ENCODE measurements at places on chromosomes 6 and 20. TPM values are rescaled to one million over a fixed set of nuclear protein-coding genes. Genes with fewer than 3 reads are reported as not detected.

The OR12D3 gene
- not detected for total RNA-seq

The PTCRA gene
- not detected for total RNA-seq

The ABRACL gene
- total RNA-seq: 147 TPM

The NR2E1 gene
- total RNA-seq: not detected

The IL22RA2 gene
- total RNA-seq: not detected

The LY6G6C gene
- total RNA-seq: not detected

The SCGN gene
- not detected for total RNA-seq

The RFX6 gene
- not detected for total RNA-seq

The FHL5 gene
- total RNA-seq: not detected

The SPTLC3 gene
- 0.05 TPM for total RNA-seq

The SLC13A3 gene
- total RNA-seq: 0.10 TPM

The CDK19 gene
- total RNA-seq: 25.8 TPM
